ENCODE measurements at places on chromosomes 12 and 14.

GRCh38 chr12:47317175-47317915 is 237.6 kb upstream of the AMIGO2 start:
- no peak for DNase-seq

DNA sequence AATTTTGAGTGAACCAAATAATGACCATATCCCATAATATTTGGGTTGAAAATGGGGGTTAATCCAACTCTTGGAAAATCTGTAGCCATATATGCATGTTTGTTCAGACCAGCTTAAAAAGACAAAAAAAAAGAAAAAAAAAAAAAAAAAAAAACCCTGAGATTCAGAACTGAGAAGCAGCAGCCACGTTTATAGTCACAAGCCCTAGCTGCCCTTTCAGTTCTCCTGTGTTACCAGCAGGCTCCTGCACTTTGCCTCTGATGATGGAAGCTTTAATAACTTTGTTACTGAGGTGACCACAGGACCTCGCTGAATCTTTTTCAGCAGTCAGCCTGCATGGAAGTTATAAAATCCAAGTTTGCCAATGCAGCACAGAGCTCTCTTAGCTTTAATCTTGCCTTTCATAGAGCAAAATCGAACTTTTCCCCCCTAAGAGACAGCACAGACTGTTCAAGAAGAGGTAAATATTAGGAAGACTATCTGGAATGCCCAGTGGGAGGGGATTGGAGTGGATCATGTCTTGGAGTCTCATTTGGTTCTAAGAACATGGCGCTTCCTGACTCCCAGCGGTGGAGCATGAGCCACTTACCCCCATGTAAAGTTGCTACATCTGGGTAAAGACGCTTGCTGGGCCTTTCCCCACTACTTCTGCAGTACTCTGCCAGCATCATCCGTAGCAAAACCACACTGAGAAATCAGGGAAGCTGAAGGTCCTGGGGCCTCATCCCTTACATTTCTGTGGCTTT is 20.6 kb downstream of the GNG2 start:
- DNase-seq, result no peak

- peak; percentile 54 for DNase-seq
These were observed 4.6 kb downstream of the CCDC197 start for GRCh38 chr14:94001501-94002396.

DNA sequence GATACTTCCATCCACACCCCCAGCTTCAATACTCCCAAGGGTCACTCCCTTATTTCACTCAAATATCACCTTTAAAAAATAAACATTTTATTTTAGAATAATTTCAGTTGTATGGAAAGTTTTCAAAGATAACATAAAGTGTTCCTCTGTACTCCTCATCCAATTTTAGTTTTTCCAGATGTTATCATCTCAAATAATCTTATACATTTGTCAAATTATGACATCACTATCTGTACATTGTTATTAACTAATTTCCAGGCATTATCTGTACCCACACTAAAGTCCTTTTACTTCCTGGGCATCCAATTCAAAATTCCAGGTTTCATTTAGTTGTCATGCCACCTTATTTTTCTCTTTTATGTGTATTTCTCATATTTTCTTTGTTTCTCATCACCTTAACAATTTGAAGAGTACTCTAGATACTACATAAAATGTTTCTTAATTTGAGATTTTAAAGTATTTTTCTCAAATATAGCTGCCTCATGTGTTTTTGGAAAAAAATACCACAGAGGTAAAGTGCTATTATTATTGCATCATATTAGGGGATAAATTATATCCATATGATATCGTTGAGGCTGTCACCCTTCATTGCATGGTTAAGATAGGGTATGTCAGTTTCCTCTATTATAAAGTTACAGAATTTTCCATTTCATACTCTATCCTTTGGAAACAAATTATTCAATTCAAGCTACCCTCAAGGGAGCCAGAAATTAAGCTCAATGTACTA is 571.0 kb downstream of the SLC6A15 start:
- DNase-seq, result no peak

- no peak for DNase-seq
These were observed 436 bp downstream of the VPS33A start for GRCh38 chr12:122265886-122266229.

DNA sequence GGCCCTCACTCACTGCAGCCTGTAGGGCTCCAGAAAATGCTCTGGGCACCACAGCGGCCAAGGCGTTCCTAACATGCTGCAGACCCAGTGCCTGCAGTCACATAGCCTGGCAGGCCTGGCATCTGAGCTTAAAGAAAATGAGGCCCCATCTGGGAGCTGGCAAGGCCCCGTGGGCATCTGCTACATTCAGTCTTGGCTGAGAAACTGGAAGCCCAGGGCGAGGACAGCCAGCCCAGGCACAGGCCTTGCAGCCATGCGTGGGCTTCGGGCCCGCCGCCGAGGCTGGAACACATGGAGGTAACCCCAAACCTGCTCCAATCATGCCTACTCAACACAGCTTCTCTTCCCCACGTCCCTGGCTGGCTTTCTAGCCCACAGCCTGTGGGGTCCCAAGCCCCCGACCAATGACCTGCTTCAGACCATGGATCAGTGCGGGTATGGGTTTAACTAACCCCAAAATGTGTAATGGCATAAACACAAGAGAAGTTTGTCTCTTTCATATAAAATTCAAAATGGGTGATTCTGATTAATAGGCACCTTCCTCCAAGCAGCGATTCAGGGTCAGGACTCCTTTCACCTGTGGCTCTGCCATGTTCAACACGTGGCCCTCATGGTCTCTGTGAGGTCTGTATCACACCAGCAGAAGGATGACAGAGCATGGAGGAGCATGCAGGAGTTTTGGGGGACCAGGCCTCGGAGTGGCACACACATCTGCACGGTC is 6.4 kb downstream of the NGB start:
- DNase-seq, result no peak

DNA sequence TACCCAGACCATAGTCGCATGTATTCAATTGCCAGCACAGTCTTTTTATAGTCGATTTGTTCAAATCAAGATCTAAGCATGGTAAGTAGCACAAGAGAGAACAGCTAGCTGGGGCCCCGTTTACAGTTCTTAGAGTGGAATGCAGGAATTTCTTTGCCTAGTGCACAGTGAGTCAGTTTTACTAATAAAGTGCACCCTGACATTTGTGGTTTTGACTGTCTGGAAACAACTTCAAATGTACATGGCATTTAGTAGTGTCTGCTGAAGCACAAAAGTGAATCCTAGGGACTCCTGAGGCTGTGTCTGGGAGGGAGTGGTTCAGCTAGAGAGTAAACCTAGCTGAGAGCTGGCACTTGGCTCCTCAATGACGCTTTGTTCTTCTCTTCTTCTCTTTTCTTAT is 64.9 kb downstream of the TMX1 start:
- DNase-seq, result no peak

DNA sequence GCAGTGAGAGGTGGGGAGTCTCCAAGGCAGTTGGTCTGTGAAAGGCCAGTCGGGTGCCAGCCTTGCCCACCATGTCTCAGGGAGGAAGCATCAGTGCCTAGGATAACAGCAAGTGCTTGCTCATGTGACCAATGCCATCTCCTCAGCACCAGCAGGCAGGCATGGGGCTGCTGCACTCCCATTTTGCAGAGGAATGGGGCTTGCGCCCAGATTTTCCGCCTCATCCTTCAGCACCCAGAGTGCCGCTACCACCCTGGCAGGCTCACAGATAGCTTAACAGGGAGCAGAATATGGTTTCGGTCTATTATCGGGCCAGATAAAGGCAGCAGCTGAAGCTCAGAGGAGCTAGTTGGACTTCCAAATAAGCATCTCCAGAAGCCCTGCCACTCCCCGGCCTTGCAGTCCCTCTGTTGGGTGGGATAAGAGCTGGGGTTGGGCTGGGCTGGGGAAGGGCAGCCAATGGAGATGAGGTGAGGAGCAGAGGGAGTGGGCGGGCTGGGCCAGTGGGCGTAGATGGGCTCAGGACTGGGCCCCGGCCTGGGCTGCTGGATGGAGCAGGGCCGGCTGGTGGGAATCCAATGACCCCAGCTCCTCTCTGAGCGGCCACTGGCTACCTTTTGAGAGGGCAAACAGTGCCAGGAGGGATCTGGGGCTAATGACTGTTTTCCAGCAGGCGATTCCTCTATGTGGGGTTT is 8.4 kb upstream of the KRT80 start:
- DNase-seq, result no peak

DNA sequence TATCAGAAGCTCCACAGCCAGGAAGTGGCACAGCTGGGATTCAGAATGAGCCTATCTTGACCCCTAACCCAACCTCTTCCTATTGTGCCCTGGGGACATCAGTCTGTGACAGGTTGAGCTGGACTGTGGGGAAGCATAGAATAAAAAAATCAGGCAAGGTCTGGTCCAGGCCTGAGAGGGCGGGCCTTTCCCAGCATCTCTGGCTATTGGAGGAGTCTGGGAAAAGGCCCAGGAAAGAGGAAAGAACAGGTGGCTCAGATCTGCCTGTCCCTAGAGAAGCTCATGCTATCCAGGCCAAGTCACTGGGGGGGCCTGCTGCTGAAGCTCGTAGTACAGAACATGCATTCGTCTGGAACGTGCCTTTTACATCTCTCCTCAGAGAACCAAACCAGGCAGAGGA is 100.5 kb downstream of the PPM1H start:
- no peak for DNase-seq

DNA sequence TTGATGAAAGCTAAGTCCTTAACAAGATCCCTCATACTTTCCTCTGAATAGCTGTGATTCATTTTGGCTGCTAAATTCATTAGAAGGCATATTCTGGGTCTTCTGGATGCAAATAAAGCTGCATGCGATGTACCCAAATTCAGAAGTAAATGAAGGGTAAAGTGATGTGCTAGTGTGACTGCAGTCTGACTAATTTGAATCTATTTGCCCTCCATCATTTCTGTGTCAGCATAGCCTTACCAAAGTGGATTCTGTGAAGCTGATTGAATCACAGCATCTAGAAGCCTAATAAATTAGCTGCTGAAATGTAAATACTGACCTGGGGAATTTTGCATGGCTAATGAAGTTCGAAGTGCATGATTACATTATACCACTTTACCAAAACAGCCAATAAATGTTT is 162.2 kb downstream of the TPH2 start:
- DNase-seq, result no peak

- DNase-seq, result no peak
These were observed at the start of gene CLEC6A for GRCh38 chr12:8455727-8456360. Gene CLEC6A (plus strand): TSS chr12:8455962. CDS start chr12:8456112, 150 bp downstream.

DNA sequence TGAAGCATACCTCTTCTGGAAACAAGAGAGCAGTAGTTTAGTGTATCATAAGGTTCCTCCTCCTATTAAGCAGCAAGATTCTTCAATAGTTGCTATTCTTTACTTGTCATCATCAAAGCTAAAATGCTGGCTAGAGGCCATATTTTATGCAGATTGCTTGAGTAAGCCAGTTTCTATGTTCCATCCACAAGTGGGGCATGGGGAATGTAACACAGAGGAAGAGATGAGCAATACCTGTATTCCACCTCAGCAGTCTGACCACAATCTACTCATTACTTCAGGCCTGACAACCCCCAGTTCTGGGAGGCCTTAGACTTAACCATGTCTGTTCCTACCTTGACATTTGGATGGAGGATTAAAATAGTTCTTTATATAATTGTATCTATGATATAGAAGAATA is 423.6 kb downstream of the BTG1 start:
- DNase-seq, result no peak

DNA sequence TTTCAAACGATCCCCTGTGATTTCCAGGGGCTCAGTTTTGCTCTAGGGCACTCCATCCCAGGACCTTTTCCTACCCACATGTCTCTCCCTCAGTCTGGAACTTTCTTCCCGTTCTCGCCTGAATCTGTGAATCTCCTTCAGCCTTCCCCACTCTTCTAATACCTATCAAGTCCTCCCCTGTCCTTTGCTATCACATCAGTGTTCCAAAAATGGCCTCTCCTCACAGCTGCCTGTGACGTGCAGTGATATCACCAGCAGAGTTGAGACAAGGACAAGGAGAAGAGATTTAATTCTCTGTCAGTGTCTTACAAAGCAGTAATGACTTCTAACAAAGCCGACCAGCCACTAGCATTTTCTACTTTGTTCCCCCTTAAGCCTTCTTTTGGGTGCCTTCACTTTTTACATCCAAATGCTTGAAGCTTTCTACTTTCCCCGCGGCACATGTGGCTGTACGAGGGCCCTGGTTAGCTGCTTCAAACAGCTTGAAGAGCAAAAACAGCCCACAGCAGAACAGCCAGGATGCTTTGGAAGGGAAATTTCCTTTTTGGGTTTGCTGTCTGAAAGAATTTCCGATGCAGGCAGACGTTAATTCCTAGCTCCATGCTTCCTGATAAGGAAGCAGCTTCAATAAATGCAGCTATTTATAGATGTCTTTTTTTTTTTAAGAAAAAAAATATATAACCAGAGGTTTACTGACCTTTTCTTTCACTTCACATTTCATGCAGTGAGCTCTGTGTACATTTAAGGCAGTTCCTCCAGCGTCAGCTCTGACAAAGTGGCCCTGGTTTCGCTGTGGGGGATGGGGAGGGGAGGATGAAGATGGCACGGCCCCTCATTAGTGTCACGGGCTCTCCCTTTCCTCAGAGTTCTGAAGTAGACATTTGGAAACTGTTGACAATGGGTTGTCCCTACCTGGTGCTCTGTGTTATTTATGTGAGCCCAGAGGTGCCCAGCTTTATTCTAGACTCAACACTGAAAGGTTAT is 109.3 kb downstream of the ETV6 start:
- DNase-seq, result no peak

DNA sequence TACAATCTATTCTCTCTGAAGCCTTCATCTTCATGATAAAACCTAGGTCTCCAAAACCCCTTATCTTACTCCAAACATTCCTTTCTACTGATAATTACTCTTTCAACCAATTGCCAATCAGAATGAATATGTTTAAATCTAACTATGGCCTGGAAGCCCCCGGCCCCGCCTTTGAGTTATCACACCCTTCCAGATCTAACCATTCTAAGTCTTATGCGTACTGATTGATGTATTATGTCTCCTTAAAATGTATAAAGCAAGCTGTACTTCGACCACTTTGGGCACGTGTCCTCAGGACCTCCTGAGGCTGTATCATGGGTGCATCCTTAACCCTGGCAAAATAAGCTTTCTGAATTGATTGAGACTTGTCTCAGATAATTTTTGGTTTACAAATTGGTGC is 14.4 kb downstream of the PABPN1 start:
- no peak for DNase-seq

DNA sequence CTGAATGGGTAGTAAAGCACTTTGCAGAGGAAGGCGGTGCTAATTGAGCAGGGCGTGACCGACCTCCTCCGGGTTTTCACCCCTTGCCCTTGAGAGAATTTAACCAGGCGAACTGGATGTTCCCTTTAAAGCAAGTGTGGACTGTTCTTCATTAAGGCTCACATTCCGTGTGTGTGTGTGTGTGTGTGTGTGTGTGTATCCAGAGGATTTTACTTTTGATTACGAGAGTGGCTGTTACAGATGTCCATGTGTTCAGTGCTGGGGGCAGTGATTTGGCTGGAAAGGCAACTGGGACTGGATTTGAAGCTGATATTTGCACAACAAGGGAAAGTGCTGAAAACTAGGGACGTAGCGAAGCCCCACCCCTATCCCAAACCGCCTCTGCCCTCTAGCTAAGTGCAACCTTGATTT is 2.2 kb downstream of the TMEM132C start:
- DNase-seq, result no peak

GRCh38 chr14:51550636-51551035 is 101.1 kb upstream of the FRMD6 start:
- DNase-seq, result no peak

GRCh38 chr12:67761566-67761965 is 113.0 kb downstream of the DYRK2 start:
- no peak for DNase-seq
